ENCODE measurements at places on chromosomes 5 and 9.

DNA sequence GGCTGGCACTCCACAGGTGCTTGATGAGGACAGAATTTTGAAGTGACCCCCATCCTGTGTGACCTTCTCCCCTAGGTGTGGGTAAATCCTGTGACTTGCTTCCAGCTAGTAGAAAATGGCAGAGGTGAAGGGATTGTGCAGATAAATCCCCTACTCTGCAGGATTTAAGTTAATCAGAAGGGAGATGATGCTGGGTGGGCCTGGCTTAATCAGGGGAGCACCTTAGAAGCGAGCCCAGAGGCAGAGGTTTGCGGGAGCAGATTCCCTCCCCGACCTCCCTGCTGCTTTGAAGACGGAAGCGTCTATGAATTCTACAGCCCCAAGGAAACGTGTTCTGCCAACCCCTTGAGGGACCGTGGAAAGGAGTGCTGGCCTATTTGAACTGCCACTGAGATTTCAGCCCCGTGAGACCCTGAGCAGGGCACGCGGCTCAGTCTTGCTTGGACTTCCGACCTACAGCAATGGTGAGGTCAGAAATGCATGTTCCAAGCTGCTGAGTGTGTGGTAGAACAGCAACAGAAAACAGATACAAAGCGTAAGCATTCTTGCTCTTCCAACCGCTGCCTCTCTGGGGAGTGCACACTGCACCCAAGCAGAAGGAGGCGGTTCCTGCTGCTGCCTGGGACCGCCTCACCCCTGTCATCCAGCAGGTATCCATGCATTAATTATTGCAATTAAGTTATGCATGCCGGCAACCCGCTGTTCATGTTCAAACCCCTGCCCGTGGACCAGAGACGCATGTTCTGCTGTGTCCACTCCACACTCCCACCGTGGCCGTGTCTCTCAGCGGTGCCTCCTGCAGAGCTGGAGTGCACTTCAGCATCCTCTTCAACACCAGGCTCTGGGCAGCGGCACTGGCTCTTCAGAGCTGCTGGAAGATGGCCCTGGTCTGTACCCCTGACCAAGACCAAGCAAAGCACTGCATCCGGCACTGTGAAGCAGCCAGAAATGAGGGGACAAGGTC, 54.6 kb upstream of the RXRA start:
- DNase-seq, result no peak

DNA sequence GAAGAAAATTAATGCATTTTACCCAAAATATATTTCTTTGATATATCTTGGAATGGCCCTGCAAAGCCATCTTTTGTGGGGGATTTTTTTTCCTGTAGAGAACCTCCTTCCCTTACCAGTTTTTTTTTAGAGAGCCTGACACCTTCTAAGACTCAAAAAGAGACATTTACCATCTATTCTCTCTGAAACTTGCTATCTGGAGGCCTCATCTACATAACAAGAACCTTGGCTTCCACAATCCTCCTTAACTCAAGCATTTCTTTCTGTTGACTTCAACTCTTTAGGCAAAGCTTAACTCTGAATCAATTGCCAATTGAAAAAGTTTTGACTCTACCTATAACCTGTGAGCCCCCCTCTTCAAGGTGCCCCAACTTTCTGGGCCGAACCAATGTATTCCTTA, 6.2 kb downstream of the SLC45A2 start:
- no peak for DNase-seq

GRCh38 chr9:33765411-33765810, 29.9 kb upstream of the PRSS3 start:
- DNase-seq, result no peak

GRCh38 chr5:24226479-24226878, 418.3 kb downstream of the CDH10 start:
- peak; percentile 24 for DNase-seq

- DNase-seq, result no peak
Observed at GRCh38 chr5:81187885-81188284, 45.2 kb upstream of the CKMT2 start.

GRCh38 chr9:137229903-137230704, 597 bp upstream of the SLC34A3 start:
- DNase-seq, result no peak

- no peak for DNase-seq
Observed at GRCh38 chr9:7961076-7961475, 161.5 kb upstream of the DMAC1 start.

- DNase-seq, result no peak
Observed at GRCh38 chr9:111131211-111131610, 92.9 kb upstream of the LPAR1 start.

GRCh38 chr5:113278976-113279375, 155.8 kb downstream of the TSSK1B start:
- DNase-seq, result no peak

- DNase-seq, result peak; percentile 78
Observed at GRCh38 chr9:33287087-33287490, 3.2 kb upstream of the NFX1 start.

DNA sequence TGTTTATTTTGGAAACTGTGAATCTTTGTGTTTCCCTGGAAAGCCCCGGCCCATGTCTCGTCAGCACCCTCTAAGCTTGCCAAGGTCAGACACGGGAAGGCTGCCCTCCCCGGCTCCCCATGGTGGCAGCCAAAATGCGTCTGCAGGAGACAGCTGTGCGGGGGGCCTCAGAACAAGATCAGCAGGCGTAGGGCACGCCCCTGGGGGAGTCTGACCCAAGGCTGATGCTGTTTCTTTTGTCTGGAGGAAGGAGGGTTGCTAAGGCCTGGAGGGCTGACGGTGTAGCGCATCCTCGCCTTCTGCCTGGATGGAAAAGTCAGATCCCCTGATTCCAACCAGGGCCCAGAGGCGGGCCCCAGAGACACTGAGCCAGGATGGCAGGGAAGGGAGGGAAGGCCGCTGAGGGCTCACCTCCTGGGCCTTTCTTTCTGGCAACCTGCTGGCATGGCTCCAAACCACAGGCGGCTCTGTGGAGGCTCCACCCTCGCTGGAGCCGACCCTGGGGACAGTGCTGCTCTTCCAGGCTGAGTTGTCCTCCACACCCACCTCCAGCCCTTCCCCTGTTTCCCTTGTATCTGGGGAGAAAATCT, 57.2 kb downstream of the OLFM1 start:
- no peak for DNase-seq

- no peak for DNase-seq
Observed at GRCh38 chr5:136202469-136203205, 9.7 kb upstream of the SMIM32 start.

DNA sequence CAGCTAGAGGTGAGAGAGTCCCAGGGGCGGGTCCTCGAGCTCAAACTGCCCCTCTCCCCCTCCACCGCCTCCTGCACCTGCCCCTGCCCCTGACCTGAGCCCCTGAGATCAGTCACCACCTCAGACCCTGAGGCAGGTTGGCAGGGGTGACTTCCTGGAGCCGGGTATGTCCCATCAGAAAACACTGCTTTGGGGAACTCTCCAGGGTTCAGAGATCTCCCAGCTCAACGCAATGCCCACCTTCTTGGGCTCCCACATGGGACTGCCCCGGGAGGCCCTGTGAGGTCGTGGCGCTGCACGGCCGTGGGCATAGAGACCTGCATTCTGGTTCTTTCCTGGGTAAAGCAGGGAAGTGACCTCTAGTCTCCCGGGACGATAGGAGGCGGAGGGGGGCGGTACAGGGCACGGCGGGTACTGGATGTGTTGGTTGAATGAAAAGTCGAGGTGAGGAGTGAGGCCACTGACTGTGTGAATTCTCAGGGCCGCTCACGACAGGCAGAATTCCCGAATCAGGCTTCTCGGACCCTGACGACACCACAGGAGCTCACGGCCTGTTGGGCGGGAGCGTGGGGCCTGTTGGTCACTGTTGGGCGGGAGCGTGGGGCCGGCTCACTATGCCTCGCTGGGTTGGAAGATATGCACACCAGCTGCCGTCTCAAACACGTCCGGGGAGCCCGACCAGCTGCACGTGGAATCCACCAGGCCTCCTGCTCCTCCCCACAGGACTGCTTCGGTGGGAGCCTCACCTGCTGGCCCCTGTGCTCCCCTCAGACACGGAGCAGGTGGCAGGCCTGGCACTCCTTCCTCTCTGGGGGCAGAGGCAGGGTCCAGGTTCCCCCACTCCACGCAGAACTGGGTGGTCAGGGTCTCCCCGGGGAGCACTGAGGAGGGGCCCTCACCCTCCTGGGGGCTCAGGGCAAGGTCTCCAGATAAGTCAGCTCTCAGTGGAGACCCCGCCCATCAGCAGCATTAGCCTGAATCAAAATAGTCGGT, 178.0 kb upstream of the PPP1R26 start:
- no peak for DNase-seq

DNA sequence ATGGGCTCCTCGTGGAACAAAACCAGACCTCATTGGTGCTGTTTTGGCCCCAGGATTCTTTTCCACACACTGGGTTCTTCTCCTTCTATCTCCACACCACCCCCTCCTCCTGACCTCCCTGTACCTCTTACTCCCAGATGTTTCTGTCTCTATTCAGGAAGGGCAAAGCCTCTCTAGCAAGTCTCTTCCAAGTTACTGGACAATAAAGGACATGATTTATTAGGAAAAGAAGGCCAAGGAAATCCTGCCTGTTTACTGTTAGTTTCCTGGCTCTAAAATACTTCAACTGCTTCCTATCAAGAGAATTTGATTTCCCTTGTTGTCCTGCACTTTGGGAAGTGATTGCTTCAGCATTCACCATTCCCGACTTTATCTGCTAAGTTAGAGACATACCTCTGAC, 262.0 kb downstream of the SAXO1 start:
- peak; percentile 21 for DNase-seq
